ENCODE measurements at places on chromosomes 5 and 9.

DNA sequence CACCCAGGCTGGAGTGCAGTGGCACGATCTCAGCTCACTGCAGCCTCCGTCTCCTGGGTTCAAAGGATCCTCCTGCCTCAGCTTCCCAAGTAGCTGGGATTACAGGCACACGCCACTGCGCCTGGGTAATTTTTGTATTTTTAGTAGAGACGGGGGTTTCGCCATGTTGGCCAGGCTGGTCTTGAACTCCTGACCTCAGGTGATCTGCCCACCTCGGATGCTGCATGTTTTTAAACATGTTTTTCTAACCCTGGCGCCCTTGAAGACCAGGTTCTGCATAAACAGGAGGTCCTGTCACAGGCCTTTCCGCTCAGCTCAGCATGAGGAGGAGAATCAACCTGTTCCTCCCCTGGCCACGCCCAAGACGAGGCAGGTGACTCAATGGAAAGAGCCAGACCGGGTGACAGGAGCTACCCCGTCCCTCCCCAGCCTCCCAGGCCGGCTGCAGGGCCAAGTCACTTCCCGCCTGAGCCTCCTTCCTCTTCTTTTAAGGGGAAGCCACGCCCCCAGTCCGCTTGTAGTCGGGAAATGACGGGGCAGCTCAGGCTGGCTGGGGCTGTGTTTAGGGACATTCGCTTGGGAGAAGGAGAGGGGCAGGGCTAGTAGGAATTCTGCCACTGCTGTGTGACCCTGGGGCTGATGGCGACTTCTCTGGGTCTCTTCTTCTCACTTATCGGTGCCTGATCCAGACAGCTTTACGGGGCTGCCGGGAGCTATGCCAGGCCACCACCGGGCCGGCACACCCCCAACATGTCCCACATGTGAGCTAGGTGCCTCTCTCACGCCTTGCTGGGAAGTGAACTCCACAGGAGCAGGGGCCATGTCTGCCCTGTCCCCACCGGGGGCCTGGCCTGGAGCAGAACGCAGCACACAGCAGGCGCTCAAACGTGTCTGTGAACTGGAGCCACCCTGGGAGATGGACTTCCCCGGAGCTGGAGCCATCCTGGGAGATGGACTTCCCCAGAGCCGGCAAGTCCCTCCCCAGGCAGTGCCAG, 6.1 kb downstream of the NOTCH1 start:
- DNase-seq: no peak

GRCh38 chr9:113798062-113799030, 77.8 kb upstream of the ZNF618 start:
- DNase-seq: no peak

GRCh38 chr5:69187342-69187741, 2.0 kb upstream of the CENPH start:
- no peak for DNase-seq

GRCh38 chr5:41728281-41728680, 141.9 kb downstream of the OXCT1 start:
- no peak for DNase-seq

GRCh38 chr9:84366683-84367082, 26.1 kb upstream of the SLC28A3 start:
- no peak for DNase-seq

GRCh38 chr9:70043689-70044489, at the start of gene MAMDC2:
MAMDC2 (plus strand) TSS chr9:70043848; CDS start chr9:70044198, 350 bp downstream.
- DNase-seq: peak; percentile 23

- no peak for DNase-seq
Measured at GRCh38 chr5:1553539-1554409, 30.0 kb upstream of the LPCAT1 start.

DNA sequence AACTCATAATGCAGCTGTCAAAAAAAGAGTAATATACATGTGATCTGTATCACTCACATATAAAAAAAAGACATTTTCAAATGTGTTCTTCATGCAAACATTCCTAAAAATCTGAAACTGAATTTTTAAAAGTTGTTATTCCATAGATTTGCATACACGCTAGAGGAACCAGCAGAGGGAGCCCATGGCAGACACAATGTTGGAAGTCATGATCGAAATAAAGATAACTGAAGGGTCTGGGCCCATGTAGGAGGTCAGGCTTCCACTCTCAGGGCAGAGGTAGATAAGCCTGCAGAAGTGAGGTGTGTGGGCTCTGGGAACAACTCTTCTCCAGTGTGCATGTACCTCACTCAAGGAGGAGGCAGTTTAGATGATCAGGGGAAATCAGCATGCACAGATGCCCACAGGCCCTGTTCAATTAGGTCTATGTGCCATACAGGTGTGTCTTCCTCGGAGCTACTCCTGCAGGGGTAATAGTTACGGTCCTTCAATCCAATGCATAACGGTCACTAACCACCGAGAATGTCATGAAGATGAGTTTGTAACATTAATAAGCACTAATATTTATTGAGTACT, 208.6 kb downstream of the EPB41L4A start:
- DNase-seq: peak; percentile 28

DNA sequence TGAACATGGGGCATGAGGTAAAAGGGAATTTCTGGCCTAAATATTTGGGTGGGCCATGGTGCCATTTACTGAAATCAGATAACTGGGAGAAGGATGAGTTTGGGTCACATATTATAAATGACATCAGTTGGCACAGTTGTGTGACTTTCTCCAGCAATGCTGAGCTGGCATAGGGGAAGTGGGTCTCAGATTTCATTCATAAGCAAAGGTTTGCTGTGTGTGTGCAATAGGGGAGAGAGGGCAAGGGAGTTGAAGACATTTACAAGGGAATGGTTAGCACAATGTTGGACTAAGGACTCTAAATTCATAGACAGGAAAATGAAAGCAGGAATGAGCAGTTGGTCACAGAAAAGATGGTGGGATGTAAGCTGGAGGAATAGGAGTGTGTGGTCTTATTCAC, 47.8 kb upstream of the KLF9 start:
- no peak for DNase-seq
